ENCODE measurements at places on chromosomes 6 and 20.
A peak's percentile ranks its signal among the peaks of the same experiment; 100 is the strongest.

DNA sequence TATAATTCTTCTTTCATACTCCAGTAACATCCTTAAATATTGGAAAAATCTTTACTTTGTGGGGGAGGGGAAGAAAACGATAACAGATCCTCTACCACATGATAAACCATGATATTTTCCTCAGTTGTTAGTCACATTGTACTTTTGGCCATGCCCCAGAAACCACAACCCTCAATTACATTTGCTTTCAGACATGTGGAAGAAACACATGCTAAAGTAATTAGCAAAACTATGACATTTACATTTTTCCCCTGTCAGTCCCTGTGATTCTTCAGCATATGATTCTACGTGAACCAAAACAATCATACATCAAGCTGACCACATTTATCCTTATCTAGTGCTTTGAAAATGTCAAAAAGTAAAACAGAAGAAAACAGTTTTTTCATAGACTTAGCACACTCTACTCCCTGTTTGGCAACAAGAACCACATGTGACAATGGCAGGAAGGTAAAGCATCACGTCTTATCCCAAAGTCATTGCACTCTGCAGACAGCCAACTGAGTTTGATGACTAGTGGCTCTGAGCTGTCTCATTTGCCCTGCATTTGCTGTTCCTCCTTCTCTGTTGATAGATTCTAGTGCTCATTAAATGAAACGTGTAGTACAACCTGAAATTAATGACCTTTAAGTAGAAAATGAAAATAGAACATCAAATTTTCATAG is 505.8 kb upstream of the MARCKS start:
- no peak for DNase-seq

- no peak for DNase-seq
These were observed 94.1 kb downstream of the HIVEP2 start for GRCh38 chr6:142850679-142851423.

DNA sequence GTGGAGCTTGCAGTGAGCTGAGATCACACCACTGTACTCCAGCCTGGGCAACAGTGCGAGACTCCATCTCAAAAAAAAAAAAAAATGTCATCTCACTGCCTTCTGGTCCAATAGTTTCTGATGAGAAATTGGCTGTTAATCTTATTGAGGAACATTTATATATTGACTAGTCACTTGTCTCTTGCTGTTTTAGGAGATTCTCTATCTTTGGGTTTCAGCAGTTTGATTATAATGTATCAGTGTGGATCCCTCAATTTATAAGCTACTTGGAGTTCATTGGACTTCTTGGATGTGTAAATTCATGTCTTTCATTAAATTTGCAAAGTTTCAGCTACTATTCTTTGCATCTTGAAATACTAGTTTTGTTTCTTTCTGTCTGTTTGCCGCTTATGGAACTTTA is 11.2 kb downstream of the ZGPAT start:
- DNase-seq = no peak

DNA sequence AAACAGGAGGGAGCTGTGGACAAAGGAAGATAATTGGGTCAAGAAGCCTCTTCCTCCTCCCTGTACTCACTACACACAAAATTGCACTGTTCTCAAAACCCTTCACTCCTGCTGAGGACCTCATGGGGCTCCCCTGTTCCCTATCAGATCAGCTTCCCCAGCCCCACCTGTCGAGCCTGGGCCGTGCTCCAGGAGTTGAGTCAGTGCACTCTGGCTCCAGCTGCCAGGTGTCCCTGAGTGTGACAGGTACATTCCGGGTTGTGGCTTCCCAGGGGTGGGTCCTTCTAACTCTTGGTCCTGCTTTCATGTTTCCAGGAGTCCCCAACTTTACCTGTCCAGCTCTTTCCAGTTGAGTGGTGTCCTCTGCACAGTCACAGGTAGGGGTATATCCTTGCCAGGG is 8.4 kb downstream of the RAB5IF start:
- DNase-seq = no peak

- no peak for DNase-seq
These were observed 36.9 kb upstream of the LAMA4 start for GRCh38 chr6:112291161-112291762.

- DNase-seq = no peak
These were observed 45.8 kb upstream of the PAK5 start for GRCh38 chr20:9884666-9885065.

GRCh38 chr20:45432294-45432693 is 16.4 kb downstream of the PIGT start:
- DNase-seq = peak; percentile 55

DNA sequence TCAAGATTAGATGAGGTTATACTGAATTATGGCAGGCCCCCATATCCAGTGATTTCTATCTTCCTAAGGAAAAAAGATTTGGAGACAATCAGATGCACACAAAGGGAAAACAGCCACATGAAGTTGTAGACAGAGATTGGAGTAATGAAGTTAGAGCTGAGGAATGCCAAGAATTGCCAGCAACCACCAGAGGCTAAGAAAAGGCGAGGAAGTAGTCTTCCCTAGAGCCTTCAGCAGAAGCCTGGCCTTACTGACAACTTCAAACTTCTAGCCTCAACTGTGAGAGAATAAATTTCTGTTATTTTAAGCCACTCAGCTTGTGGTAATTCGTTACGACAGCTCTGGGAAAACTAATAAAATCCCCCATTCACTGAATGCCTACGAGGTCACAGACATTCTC is 473.9 kb downstream of the COL12A1 start:
- no peak for DNase-seq

DNA sequence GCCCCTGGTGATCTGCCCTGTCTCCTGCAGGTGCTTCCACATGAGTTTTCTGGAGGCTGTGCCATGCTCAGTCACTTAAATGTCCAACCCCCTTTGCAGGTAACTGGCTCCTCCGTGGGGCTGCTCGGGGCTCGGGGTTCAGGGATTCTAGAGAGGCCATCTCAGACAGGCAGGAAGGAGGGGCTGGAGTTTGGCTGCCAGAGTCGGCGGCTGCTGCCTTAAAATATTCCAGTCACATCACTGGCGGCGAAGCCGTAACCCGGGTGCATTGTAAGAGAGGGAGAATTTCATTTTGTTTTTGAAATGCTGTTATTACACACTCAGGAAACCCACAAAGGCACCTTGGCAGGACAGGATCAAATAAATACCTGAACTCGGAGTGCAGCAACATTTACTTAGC is 212.9 kb upstream of the PMEPA1 start:
- DNase-seq = no peak

DNA sequence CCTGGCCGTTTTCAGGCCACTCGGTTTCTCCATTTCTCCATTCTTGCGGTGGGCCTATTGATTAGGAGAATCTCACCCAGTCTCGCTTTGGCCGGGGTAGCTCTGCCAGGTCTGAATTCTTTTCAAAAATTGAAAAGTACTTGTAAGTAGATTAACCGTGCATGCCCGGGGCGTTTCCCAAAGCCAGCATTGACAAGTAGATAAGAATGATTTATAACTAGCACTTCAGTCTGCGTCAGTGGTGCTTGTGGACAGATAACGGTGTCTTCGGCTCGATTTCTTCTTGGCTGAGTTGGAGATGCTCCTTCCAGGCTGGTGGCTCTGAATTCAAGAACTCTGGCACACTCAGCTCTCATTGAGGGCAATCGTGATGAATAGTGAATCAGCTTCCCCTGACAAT is 29.0 kb downstream of the SLC24A3 start:
- no peak for DNase-seq

DNA sequence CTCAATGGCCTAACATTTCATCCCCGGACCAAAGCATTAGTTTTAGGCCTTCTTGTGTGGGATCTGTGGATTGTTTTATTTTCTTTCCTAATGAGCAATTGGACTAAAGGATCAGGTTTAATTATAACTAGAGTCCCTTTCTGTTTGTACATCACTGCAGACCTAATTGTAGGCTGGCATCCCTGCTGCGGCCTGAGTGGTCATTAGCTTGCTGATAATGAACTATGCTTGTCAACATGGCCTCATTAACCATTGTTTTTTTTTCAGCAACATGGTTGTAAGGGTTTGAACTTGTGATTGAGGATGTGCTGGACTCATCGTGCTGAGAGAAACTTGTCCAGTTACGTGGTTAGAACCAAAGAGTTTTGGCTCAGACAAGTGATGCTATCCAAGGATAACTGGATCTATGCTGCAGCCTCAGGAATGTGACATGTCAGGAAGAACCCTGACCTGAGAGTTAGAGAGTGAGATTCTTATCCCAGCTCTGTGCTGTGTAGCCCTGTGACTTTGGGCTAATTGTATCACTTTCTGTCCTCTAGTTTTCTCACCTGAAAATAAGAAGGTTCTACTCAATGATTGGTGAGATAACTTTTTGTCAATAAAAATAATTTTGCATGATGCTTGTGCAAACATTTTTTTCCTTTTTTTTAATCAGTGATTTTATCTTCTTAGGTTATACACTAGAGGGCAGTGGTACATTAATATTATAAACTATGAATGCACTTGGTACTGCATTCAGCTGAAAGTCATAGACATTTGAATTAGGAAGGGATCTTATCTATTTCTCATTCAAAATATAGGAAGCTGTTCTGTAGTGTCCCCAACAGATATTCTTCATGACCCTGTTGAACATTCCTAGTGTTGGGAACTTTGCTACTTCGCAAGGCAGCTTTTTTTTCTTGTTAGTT is 140.9 kb downstream of the RNF144B start:
- no peak for DNase-seq

- DNase-seq = no peak
These were observed 42.5 kb upstream of the NELFCD start for GRCh38 chr20:58938541-58938940.

- DNase-seq = no peak
These were observed 72.7 kb downstream of the TRAM2 start for GRCh38 chr6:52503851-52504781.

GRCh38 chr6:138596126-138596525 is 96.8 kb upstream of the NHSL1 start:
- DNase-seq = no peak

DNA sequence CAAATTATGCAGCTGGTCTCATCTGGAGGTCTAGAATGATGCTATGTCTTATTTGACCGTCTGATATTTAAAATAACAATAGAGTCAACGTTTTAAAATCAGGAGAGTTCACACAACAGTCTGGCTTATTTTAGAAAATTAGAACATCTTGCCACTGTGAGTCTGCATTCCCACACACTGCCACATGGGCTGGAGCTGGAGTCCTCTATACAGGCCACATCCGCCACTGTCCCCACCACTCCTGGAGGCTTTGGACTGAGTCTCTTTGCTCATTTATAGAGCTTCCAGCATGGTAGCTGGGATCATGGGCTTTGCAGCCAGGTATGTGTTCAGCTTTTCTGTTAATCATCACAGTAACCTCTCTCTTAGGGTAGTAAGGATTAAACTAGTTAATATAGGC is 68.8 kb upstream of the ZNFX1 start:
- DNase-seq = no peak

GRCh38 chr20:12207875-12208274 is 290.2 kb downstream of the BTBD3 start:
- DNase-seq = peak; percentile 34

GRCh38 chr6:28303570-28303969 is 22.2 kb downstream of the PGBD1 start:
- DNase-seq = no peak

DNA sequence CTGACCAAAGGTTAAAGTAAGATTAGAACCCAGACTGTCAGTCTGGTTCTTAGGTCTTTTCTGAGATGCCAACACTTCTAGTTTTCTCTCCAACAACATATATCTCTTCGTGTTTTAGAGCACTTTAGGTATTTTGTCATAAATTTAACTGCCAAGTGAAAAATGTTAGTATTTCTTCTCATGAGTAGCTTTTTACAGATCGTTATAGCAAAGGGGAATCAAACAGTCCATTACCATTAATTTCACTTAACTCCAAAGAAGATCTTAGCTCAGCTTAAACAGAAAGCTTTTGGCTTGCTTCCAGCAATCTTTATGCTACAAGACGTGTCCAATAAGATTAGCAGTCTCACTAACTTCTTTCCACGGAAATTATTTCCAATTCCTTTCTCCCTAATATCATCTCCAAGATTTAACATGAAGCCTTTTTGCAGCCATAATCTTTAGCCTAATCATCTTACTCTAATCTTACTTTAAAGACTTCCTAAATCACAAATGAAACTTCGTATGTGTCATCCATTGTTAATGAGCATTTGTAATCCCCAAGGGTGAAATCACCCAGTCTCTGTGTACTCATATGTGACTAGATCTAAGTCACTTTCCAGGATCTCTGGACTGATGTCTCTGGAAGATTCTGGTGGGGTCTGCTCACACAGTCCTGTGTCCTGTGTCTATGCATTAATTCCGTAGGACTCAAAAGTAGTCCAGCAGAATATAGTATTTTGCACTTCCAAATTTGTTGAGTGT is 38.7 kb downstream of the MOXD1 start:
- DNase-seq = no peak

- DNase-seq = no peak
These were observed 88.0 kb downstream of the CLIC5 start for GRCh38 chr6:45927421-45928320.

DNA sequence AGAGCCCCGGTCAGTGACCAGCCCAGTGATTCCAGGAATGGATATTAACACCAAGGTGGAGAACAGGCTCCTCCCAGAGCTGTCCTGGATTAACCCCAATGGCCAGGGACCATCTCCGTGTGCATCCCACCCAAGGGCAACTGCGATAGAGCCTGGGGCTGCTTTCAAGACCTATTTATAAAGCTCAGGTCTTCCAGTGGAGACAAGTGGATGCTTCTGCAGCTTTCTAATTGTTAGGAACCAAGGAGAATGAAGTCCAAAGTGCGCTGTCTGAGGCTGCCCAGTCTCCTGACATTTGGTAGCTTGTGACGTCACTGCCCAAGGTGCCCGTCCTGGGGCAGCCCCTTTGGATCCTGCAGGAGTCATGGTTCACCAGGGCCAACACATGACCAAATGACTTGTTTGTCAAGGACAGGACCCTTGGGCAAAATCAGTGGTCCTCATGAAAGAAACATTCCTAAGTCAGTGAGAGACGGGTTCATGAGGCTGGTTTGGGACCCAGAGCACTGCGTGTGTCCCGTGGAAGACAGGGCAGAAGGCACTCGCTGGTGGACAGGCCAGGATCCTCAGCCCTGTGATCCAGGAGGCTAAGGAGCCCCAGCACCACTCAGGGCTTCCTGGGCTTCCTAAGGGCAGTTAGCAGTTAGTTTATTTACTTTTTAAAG is 174.9 kb downstream of the ANKRD60 start:
- no peak for DNase-seq

GRCh38 chr6:62998022-62998421 is 213.2 kb upstream of the FKBP1C start:
- DNase-seq = no peak

DNA sequence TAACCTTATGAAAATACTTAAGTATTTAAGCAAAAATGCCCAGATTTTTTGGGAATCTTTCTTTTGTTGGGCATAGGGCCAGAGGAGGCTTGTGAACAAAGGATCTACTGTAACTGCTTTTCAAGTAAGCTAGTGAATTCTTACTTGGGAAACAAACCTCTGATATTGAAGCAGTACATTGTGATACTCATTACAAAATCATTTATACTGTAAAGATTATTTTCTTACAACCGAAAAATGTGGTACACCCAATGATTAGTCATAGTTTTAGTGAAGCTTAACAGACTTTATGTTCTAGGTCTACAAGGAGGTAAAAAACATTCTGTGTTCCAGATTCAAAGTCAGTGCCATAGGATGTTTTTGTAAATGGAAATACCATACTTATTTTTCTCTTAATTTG is 272.9 kb upstream of the KCNQ5 start:
- no peak for DNase-seq
